ENCODE measurements at places on chromosomes 1 and 21.

- no peak for DNase-seq
These were observed at the start of gene OLIG1 for GRCh38 chr21:33069994-33070743. Gene OLIG1, plus strand, starts transcription at chr21:33070141. Its CDS starts 106 bp downstream, at chr21:33070247.

GRCh38 chr1:3174487-3175247 is 105.7 kb downstream of the PRDM16 start:
- DNase-seq = no peak

- no peak for DNase-seq
These were observed 7.0 kb upstream of the SPATC1L start for GRCh38 chr21:46191257-46191685.

DNA sequence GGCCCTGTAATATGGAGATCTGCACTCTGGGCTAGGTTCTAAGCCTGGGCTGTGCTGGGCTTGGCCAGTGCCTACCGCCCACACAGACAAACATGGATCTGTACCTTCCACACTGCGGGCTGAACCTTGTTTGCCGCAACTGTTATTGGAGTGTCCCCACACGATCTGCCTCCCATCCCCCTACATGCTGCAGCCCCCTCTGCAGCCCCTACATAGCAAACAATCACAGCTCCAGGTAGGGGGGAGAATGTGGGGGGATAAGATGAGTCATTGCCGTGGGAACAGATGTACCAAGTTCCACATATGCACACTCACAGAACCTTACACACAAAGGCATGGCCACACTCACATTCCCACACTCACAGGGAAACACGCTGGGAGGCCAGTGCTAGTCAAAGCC is 2.1 kb upstream of the HCRTR1 start:
- no peak for DNase-seq

DNA sequence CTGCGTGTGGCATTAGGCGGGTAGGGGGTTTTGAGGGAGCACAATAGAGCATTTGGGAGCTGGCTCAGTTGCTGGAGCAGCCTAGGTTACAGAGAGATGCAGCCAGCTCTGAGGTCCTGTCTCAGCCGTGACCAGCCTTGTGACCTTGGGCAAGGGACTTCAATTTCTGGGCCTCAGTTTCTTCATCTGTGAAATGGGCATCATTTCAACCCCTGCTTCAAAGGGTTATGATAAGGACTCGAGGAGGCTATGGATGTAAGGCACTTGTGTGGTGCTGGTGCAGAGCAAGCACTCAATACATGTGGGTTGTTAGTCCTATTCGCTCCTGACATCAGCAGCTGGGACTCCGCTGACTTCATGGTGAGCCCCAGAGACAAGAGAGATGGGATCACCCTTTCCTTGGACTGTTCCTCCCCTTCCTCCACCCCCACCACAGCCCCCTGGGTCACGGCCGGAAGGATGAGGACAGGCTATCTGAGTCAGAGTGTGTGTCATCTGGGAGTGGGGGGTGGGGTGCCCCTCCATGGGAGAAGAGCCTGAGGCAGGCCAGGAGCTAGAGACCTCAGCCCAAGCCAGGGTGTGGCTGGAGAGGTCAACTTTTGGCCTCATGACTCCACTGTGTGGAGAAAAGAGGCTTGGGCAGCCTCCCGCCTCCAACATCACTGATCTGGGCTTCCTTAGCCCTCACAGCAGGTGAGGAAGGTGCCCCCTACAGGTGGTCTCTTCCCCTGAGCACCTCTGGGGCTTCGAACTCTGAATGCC is 71.4 kb upstream of the ZBTB40 start:
- no peak for DNase-seq

DNA sequence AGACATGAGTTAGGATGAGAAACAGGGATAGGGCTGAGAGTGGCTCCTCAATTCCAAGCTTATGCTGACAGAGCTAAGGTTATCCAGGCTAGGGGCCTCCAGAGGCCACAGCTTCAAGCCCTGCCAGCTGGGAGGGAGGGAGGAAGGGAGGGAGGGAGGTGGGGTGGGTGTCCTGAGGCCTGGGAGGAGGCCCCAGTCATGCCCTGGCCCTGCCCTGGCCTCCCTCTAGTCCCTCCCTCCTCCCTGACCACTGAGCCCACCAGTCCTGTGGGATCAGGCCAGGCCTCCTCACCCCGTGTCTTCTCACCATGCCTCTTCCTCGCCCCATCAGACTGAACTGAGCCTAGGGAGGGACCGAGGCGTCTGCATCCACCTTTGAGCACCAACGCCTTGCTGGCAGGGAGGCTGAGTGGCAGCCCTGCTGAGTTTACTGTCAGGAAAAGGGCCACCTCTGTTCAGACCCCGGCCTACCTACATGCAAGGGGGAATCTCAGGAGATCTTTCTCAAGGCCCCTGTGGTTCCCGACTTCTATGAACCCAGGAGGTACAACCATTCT is 116.1 kb downstream of the NPHP4 start:
- DNase-seq = no peak

DNA sequence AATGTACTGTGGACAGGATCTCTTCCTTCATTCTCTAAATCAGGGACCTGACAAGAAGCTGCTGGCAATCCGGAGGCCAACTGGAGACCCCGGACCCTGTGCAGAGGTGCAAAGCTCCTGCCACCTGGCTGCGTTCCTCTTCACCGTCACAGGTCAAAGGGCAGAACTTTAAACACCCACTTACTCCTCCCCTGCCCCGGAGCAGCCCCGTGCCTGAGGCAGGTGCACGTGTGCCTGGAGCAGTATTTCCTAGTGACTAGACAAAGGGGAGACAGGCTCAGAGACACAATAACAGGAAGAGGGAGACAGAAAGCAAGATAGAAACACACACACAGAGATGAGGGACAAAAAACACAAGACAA is 6.6 kb upstream of the PIGC start:
- DNase-seq = no peak

GRCh38 chr1:203586496-203587081 is 40.0 kb upstream of the ATP2B4 start:
- DNase-seq = no peak

- DNase-seq = no peak
These were observed 232.7 kb upstream of the SNX7 start for GRCh38 chr1:98428864-98429263.

- DNase-seq = no peak
These were observed 40.7 kb downstream of the TRAPPC10 start for GRCh38 chr21:44052830-44053226.

DNA sequence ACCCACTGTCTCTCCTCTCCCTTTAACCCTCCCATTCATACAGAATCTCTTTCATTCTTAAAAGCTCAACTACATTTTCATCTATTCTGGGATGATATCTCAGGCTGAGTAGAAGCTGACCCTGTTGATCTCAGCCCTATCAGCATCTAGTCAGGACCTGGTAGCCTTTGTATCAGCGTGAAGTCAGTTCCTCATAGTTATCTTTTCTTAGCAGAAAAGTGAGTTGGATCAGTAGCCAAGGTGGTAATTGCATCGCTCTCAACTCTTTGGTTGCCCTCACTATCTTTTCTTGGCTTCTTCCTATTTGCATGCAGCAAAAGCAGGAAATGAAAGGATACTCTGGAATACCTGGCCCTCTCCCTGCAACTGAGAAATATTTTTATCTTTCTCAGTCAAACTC is 13.6 kb upstream of the GOLT1A start:
- no peak for DNase-seq

Data from stimulated activated CD8-positive, alpha-beta memory T cell treated with anti-CD3 and anti-CD28 coated beads, Interleukin-15, amount 100 ng/mL, for 24 hours (primary cell).